ENCODE measurements at places on chromosomes 1 and 21. TPM values are rescaled to one million over a fixed set of nuclear protein-coding genes. Genes with fewer than 3 reads are reported as not detected.

- no peak for DNase-seq
Observed at GRCh38 chr21:14114251-14114650, 96.5 kb downstream of the LIPI start.

- peak; percentile 39 for DNase-seq
Observed at GRCh38 chr1:21260405-21261125, 29.7 kb downstream of the ECE1 start.

GRCh38 chr1:205337481-205337880 is 15.9 kb upstream of the NUAK2 start:
- no peak for DNase-seq

DNA sequence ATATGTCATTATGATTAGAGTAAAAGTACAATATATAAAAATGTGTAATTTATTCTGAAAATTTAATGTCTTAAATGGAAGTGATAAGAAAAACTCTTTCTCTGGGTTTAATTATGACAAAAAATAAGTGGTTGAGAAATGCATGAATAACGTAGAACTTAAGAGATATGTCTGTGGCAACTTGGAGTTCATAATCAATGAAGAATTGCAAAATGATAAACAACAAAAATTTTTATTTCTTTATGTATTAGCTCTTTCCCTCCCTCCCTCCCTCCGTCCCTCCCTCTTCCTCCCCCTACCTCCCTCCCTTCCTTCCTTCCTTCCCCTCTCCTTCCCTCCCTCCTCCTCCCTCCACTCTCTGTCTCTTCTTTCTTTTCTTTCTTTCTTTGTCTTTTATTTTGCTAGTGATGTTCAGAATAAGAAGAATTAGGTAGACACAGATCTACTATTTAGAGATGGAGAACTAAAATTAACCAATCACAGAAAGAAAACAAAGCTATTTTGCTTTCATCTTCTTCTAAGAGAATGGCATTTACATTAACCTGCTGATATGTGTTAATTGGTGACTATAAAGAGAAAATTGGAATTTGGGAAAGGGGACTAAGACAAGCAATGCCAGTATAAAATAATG is 96.3 kb upstream of the PDC start:
- no peak for DNase-seq

- no peak for DNase-seq
Observed at GRCh38 chr1:176994931-176995596, 169.4 kb downstream of the ASTN1 start.

TPTE gene
- not detected for total RNA-seq

TRIM63 gene
- 229 TPM for total RNA-seq

CNR2 gene
- not detected for total RNA-seq

CYP4Z1 gene
- total RNA-seq: 0.86 TPM

NBPF4 gene
- not detected for total RNA-seq

All from Right ventricle myocardium superior (tissue), 1 donor.